ENCODE measurements at places on chromosomes 2 and 18.

- no peak for DNase-seq
Observed at GRCh38 chr2:215140166-215140707, 1.8 kb upstream of the ABCA12 start.

DNA sequence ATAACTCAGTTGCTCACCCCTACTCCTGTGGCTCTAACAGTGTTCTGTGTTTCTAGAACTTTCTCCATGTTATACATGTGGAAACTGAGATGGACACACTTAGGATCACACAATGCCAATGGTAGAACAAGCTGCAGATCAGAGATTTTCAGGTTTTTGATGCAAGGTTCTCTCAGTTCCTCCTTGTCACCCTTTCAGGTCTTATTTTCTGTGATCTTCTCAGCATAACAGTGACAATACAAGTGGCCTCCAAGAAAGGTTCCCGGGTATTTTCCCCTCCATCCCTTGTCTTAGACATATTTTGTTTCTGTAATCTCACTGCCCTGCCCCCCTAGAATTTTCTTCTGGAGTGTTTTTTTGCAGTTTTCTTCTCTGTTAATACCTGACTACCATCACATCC lies 6.2 kb upstream of the MGAT5 start:
- no peak for DNase-seq

DNA sequence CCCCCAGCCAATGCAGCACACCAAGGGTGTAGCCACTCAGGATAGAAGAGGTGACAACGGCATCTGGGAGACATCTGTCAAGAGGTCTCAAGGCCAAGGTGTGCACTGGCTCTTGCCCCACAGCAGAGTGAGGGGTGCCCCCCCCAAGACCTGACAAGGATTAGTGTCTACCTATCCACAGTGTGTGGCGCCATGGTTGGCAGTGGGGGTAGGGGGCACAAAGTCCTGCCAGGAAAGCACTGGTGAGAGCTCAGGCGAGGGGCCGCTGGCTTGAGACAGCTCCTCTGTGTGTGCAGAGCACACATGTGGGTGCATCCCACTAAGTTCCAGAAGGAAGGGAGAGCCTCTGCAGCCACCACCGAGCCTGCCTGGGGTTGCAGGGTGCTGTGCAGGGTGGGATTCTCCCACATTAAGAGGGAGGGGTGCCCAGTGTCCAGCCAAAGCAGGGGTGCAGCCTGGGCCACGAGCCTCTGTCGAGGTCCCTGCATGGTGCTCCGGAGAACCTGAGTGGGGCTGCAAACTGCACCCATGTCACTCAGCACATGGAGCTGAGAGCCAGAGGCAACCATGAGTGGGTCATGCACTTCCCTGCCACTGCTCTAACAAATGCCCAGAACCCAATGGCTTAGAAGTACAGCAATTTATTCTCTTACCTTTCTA lies 311.2 kb upstream of the HDAC4 start:
- no peak for DNase-seq

GRCh38 chr2:14136030-14136429 lies 496.5 kb upstream of the LRATD1 start:
- DNase-seq, result no peak

- no peak for DNase-seq
Observed at GRCh38 chr2:79874015-79874414, 361.2 kb downstream of the CTNNA2 start.

DNA sequence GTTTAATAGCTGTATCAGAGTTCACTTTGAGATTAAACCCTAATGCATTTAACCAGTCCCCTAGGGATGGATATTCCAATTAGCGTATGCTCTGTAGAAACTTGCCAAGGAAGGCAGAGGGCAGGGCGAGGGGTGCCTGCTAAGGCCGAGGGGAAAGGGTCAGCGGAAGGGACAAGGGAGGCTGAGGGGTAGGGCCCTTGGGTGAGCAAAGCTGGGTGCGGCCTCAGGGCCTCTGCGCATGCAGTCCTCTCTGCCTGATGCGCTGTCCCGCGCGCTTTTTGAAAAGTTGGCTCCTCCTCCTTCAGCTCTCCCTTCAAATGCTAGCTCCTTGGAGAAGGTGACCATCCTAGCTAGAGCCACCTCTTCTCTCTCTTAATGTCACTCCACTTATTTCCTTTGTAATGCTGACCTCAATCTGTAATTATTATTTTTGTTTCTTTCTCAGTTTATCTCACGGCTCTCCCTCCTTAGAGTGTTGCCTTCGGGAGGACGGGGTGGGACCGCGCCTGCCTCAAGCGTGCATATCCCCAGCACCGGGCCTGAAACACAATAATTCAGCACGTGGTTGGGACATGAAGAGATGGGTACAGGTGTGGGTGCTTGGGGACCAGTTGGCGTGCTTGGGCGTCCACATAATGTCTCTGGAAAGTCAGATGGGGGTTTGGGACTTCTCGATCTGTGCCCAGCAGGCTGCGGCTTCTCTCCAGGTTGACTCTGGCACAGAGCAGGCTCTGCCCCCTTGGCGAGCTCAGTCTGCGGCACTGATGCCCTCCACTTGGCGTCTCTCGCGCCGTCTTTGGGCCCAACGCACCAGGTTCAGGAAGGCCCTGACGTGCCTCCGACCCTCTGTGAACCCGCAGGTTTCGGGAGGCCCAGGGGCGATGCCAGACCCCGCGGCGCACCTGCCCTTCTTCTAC lies 10.0 kb downstream of the ZAP70 start:
- DNase-seq, result no peak

DNA sequence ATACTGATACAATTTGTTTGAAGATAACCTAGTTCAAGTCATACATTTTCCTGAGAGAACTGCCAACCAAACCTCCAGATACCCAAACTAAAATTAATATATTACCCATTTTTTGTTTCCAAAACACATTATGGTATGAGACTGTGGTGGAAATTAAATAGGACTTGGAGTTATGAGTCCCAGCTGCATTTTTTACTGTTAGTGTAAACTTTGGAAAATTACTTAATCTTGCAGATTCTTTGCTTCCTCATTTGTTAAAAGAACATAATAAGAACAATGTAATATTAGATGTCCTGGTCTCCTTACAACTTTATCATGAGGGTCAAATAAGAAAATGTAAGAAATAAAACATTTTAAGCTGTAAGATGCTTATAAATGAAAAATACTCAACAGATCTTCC lies 98.2 kb upstream of the TRIB2 start:
- no peak for DNase-seq

GRCh38 chr2:216499641-216500218 lies 1.1 kb downstream of the RPL37A start:
- no peak for DNase-seq

- DNase-seq, result peak; percentile 64
Observed at GRCh38 chr2:186641807-186642321, 52.0 kb upstream of the FAM171B start.

DNA sequence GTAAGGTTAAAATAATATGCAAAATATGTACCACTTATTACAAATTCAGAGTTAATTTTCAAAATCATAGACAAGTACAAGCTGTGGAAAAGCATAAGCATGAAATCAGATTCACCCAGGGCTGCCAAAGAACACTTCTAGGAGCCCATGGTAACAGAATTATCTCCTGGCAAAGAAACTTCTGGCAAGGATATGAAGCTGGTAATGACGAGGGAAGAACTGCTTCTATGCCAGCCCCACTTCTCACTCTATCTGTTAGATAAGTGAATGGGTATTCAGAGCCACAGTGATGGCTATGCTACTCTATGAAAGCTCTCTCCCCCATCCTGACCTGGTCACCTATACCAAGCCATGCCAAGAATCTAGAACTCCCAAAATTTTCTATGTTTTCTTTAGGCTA lies 36.9 kb upstream of the PDE1A start:
- DNase-seq, result no peak

GRCh38 chr2:11933854-11934253 lies 187.4 kb downstream of the LPIN1 start:
- no peak for DNase-seq

DNA sequence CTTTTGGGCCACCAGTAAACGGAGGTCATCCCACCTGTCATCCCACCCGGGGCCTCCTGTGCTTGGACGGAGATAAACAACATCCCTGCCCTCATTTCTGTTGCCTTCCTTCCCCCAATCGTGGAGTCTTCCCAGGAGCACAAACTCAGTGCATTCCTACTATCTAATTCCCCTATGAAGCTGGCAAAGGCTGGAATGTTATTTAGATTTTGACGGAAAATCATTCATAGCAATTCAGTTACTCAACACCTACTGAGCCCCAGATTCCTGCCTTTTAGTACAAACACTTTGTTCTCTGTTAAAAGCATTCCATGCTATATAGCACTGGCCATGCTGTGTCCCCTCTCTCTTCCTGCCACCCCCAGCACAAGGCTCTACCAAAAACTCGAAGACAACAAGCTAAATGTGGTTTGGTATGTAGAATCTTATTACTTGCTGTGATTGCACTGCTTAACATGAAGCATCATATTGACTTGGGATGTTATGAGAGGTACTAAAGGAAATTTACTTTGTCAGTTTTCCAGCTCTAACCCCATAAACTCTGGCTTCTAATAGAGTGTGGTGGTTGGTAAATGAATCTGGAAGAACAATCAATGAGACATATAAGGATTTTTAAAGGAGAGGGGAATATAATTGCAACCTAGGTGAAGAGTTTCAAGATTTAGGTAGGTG lies 32.3 kb upstream of the IMPA2 start:
- DNase-seq, result no peak

GRCh38 chr2:64063924-64064331 lies 44.7 kb upstream of the VPS54 start:
- no peak for DNase-seq

DNA sequence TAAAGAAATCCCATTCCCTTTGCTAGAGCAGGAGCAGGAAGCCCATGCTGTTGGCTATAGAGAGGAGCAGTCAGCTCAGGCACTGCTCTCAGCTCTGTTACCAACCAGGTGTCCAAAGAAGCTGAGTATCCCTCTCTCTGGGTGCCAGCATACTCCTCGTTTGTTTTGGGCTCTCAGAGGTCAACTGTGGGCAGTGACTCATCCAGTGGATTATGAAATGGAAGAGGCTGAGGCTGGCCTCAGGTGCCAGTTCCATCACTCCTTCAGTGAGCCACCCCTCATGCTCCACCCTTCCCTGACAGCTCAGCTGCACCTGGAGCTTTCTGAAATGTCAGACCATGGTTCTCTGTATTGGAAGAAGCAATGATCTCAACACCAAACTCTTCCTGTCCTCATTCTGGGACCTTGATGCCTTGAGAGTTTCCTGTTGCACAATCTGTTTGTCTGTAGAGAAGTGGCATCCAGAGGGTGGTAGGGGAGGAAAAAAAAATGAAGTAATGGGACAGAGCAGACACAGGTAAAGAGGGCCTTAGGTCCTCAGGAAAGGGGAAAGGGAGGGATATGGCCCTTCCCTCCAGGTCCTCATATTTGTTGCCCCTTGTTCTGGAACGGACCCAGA lies 31.2 kb upstream of the EN1 start:
- DNase-seq, result no peak

DNA sequence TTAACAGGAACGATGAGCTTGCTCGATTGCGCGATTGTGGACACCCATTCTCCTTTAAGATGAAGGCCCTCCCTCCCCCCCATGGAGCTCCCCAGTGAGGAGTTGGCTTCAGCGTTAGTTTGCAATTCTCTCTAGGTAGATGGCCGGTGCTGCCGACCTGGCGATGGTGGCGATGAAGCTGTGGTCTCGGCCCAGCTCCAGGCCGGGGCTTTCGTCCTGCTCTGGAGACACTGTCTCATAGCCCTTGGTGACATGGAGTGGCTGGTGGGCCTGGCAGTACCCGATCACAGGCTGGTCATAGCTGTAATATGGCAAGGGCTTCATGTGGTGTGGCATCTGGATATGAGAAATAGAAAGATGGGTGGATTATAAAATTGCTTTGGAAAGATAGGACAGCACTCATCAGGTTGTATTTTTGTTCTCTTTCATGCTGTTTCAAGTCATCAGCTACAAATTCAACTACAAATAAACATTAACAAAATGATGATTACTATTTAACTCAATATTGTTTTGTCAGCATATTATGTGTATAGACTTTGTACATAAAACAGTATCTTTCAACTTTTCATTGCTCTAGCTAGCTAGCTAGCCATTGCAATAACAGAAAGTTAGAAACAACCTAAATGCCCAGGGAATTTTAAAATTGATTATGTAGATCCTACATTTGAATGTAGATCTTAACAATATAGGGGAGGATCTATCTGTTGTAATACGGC lies 773.4 kb downstream of the LRRTM4 start:
- no peak for DNase-seq

DNA sequence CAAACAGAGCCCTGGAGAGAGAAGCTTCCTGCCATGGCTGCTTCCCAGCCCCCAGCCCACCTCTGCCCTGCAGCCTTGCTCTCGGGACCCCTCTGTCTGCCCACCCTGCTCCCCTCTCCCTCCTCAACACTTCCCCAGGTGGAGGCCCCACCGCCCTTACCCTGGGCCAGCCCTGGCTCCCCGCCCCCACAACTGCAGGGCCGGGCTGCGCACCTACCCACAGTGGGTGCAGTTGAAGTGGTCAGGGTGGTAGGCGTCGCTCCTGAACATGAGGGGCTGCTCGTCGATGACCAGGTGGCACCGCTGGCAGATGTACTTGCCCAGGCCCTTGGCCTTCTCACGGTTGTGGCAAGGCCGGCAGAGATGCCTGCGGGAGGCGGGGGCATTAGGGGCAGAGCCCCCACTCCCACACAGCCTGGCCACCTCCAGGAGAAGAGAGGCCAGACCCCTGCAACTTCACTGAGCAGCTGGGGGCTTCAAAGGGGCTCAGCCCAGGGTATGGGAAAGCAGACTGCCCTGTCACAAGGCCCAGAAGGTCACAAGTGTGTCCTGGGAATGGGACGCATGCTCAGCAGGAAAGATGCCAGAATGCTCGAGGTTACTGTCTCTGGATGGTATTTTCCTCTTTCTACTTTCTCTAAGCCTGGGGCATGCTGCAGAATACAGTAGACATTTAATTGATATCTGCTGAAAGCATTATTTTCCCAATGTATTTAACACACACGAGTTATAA lies 3.1 kb upstream of the GPR17 start:
- no peak for DNase-seq

GRCh38 chr2:215697003-215697402 lies 261.1 kb upstream of the FN1 start:
- no peak for DNase-seq

DNA sequence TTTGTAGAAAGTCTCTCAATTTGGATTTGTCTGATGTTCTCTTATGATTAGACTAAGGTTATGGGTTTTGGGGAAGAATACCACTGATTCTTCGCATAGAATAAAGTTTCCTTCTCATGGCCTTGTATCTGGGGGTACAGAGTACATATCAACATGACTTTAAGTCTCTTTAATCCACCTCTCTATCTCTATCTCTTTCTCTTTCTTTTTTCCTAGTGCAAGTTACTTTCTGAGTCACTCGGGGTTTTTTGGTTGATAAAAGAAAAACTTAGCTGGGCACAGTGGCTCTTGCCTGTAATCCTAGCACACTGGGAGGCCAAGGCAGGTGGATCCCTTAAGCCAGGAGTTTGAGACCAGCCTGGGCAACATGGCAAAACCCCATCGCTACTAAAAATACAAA lies 100.1 kb upstream of the MAP4K3 start:
- peak; percentile 23 for DNase-seq

DNA sequence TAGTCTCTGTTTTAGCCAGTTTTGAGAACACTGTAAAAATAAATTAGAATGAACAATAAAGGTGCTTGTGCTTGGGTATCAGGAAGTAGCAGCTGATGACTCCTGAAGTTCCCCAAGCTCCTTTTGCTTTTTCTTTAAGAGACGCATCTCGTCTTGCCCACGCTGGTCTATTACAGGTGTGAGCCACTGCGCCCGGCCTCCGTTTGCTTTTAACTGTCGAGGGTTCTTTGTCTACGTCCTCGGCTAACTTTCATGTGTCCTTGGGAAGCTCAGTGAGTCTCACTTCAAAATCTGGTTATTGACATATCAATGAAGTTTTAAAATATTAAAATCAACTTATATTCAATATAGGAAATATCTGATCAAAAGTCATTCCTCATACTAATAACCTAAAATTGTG lies 246.5 kb downstream of the FBXO15 start:
- no peak for DNase-seq

Data from activated CD4-positive, alpha-beta T cell treated with anti-CD3 and anti-CD28 coated beads, Interleukin-2, amount 50 U/mL, for 16 hours (primary cell).